ENCODE measurements at places on chromosomes 4 and X.

- no peaks in the 10 kb centered on the region for H3K4me1 ChIP-seq
- no peak overlapping the region for H3K4me3 ChIP-seq
- no peaks in the 10 kb centered on the region for H3K36me3 ChIP-seq
These were observed 655.3 kb upstream of the MAGEB2 start for GRCh38 chrX:29560065-29560464.

GRCh38 chr4:105352826-105353225 lies 121.0 kb downstream of the PPA2 start:
- no peaks in the 10 kb centered on the region for H3K27me3 ChIP-seq
- H3K4me1 ChIP-seq, result no peaks in the 10 kb centered on the region
- no peak overlapping the region for H3K27ac ChIP-seq
- no peaks in the 10 kb centered on the region for H3K36me3 ChIP-seq
- DNase-seq, result no peak

DNA sequence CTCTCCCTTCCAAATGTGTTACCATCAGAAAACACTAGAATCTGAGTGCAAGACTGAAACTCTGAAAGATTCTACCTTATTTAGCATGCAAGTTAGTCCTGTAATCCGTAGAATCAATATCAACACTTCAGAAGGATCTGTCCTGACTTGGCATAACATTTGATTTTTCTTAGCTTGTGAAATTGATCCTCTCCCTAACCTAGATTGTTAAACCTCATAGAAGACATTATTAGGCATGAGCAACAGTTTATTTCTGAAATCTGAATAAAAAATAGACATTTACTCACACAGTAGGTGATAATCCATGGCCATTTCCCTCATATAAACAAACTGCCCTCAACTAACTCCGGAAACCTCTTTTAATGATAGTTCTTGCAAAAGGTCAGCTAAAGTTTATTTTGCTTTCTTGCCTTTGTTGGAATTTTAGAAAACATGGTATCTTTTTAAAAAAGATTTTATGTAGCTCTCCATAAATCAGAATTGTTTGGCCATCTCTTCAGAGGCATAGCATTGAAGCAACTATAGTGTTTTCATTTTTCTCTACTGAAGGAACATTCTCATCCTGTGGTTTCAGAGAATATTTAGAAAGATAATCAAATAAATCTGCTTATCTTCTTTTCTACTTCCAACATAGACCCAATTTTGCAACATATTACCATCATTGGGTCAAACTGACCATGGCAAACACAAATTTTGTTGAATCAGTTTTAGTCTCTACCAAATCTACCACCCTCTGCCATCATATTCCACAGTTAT lies 38.5 kb upstream of the PDLIM5 start:
- H3K4me3 ChIP-seq, result no peak overlapping the region
- no peak overlapping the region for H3K27ac ChIP-seq
- no peaks in the 10 kb centered on the region for H3K4me1 ChIP-seq
- no peaks in the 10 kb centered on the region for H3K36me3 ChIP-seq

- DNase-seq, result no peak
- peaks cover 9% of the 10 kb centered on the region for H3K36me3 ChIP-seq
- no peaks in the 10 kb centered on the region for H3K27me3 ChIP-seq
- H3K27ac ChIP-seq, result no peak overlapping the region
These were observed 40.8 kb downstream of the CENPU start for GRCh38 chr4:184693056-184693455.

DNA sequence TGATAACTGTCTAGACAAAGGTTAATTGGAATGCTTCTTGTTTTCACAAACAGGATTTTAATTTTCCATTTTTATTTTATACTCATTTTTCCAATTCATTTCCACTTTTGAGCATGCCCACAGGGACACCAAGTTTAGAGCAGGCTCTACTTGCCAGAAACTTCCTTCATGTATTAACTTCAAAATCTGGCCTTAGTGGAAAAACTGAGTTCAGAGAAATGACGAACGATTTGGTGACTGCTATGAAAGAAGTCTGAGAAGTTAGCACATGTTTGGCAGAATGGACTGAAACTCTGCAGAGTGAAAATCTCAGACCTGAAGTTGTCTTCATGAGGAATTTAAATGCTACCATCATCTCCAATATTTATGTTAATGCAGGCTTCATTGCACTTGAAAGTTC lies 214.1 kb downstream of the THOC2 start:
- DNase-seq, result no peak
- no peaks in the 10 kb centered on the region for H3K36me3 ChIP-seq
- no peak overlapping the region for H3K27ac ChIP-seq
- no peak overlapping the region for H3K4me3 ChIP-seq

GRCh38 chr4:185211035-185211434 lies 1.6 kb downstream of the SNX25 start:
- peak overlapping the region; percentile 56 for H3K4me3 ChIP-seq
- H3K27me3 ChIP-seq, result no peaks in the 10 kb centered on the region
- H3K27ac ChIP-seq, result no peak overlapping the region
- DNase-seq, result no peak
- H3K4me1 ChIP-seq, result peaks cover 16% of the 10 kb centered on the region
- no peaks in the 10 kb centered on the region for H3K36me3 ChIP-seq

DNA sequence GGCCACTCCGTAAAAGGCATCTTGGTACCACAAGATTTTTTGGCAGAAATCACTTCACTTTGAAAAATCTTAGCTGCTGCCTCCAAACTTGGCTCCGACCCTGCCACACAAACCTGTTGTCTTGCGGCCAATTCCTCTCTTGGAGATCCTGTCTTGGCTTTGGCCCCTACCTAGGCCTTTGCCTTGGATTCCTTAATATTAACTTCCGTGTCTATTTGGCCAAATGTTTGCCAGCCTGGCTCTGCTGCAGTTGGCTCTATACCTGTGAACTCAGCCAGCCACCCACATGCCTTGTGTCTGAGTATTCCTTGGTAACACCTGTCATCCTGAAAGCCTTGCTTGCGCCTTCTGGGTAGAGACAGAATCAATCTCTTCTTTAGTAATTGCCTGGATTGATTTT lies 12.5 kb downstream of the GRXCR1 start:
- H3K4me1 ChIP-seq, result no peaks in the 10 kb centered on the region
- no peaks in the 10 kb centered on the region for H3K27me3 ChIP-seq
- no peak for DNase-seq

GRCh38 chr4:102734591-102735385 lies 26.0 kb downstream of the MANBA start:
- no peaks in the 10 kb centered on the region for H3K4me1 ChIP-seq
- no peak for DNase-seq
- no peak overlapping the region for H3K27ac ChIP-seq
- no peaks in the 10 kb centered on the region for H3K27me3 ChIP-seq

- H3K27ac ChIP-seq, result no peak within 1 kb of the TSS
- DNase-seq, result no peak
- peak within 1 kb of the TSS; percentile 67 for H3K4me3 ChIP-seq
- no peaks in the 10 kb centered on the region for H3K27me3 ChIP-seq
- H3K36me3 ChIP-seq, result no peaks in the 10 kb centered on the region
These were observed at the start of gene ARMCX2 for GRCh38 chrX:101659601-101660063. TSS of gene ARMCX2 (minus strand) at chrX:101659850. CDS start at chrX:101657588, 2,262 bp downstream.

DNA sequence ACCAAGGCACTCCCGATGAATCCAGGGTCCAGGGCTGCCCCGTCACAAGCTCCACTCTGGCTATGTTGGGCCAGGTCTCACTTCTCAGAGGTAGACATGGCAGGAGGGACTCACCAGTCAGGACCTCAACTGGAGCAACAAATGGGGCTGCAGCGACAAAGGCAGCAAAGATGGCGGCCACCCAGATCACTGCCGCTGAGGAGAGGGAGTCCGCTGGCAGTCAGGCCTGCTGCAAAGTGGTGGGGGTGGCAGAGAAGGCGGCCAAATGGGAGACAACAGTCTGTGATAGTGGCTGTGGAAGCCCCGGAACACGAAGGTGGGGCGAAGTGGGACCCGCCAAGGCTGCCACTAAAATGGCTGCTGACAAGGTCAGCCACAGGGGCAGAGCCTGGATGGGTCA lies 143.3 kb upstream of the RADX start:
- no peaks in the 10 kb centered on the region for H3K4me1 ChIP-seq
- no peak for DNase-seq
- H3K4me3 ChIP-seq, result no peak overlapping the region
- H3K27ac ChIP-seq, result no peak overlapping the region
- no peaks in the 10 kb centered on the region for H3K36me3 ChIP-seq
- no peaks in the 10 kb centered on the region for H3K27me3 ChIP-seq

DNA sequence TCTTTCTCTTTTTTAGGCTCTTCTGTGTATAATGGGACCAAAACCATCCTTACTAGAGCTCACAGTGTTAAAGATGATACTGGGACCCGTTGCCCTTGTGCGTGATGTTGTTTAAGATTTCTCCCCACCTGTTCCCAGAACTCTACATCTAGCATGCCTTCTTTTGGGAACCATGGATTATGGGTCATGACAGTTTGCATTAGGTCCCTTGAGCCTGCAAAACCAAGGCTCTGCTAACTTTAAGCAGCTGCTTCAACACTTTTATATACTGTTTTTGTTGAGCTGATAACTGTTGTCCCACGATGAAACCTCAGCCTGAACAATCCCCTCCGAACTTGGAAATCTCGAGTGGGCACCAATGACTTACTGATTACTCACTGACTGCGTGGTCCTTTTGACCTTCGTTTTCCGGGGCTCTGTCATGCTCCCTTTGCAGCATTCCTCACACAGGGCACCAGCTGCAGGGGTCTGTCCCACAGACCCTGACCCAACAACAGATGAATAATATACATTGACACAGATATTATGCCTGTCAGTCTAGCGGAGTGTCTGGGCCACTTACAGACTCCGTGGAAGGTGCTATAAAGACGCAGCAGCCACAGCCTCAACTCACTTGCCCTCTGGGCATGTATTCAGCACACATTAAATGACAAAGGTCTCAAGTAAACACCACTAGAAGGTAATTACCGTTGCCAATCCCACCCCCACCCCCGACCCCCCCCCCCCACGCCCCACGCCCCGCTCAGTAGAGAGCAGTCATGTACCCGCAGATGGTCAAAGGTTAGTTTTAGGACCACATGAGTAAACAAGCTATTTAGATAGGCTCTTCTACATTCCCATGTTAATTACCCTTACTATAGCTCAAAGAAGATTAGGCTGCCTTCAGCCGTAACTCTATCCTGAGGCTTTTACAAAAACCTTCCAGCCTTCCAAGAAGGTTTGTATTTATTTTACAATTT lies 162.0 kb upstream of the WDFY3 start:
- no peaks in the 10 kb centered on the region for H3K36me3 ChIP-seq
- H3K27ac ChIP-seq, result no peak overlapping the region
- H3K27me3 ChIP-seq, result no peaks in the 10 kb centered on the region
- no peak for DNase-seq

DNA sequence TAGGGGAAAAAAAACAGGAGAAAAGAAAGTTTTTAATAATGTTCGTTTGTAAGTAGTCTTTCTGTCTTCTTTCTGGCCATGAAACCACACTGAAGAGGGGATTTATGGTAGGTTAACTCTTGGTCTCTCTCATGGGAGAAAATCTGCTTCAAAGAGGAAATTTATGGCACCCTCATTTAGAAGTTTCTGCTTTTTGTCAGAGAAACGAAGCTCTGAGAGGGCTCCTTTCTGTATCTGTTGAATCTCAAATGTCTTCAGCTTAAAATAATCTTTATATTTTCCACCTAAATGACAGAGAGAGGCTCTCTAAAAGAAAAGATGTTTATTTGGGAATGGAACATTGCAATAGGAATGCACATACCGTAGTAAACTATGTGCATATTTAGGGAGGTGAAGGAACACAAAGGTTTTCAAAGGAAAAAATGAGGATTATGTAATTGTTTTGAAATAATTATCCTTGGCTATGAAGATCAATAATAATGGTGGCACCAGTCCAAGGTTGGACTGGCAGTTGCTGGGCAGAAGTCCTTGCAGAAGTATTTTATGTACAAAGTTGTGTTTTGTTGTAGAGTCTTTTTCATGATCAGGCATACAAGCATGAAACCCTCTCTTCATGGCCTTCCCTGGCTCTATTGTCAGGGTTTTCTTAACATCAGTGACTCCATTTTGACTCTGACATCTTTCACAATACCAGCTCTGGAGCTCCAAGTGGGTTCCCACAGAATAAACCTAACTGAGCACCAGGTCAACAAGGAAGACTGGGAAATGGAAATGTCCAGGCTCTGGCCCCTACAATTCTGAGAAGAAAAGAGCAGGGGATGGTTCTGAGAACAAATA lies 53.0 kb upstream of the HPSE start:
- no peak overlapping the region for H3K4me3 ChIP-seq
- H3K36me3 ChIP-seq, result no peaks in the 10 kb centered on the region
- no peak for DNase-seq
- H3K27ac ChIP-seq, result no peak overlapping the region

DNA sequence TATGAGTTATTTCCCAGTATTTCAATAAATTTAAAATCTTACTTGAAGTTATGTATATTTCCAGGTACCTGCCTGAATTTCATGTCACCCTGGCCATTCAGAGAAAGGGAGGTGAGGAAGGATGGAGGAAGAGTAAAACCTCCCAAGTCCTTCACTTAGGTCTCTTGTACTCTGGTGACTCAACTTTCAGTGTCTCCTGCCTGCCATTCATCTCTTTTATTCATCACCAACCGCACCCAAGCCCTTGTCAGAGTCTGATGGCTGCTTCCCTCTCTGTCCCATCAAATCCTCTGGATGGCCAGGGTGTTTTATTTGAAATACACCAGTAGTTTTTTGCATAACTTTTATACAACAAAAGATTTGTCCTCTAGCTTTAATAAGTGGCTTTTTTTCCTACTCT lies 17.8 kb downstream of the TMPRSS11E start:
- H3K4me1 ChIP-seq, result no peaks in the 10 kb centered on the region
- no peak for DNase-seq
- H3K27ac ChIP-seq, result no peak overlapping the region
- no peaks in the 10 kb centered on the region for H3K36me3 ChIP-seq
- H3K27me3 ChIP-seq, result no peaks in the 10 kb centered on the region

DNA sequence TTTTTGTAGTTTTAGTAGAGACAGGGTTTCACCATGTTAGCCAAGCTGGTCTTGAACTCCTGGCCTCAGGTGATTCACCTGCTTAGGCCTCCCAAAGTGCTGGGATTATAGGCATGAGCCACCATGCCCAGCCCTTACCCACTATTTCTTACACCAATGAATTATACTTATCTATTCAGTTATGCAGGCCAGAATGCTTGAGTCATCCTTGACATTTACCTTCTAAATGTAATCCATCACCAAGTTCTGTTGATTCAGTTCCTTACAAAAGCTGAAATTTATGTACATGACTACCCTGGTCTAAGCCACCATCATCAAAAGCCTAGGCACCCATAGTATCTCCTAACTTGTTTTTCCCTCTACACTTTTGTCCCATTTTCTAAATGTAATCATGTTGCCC lies 585.7 kb downstream of the IL15 start:
- DNase-seq, result no peak
- peaks cover 5% of the 10 kb centered on the region for H3K4me1 ChIP-seq
- no peaks in the 10 kb centered on the region for H3K27me3 ChIP-seq
- no peak overlapping the region for H3K4me3 ChIP-seq

GRCh38 chrX:109728173-109728535 lies 4.9 kb downstream of the ACSL4 start:
- no peak overlapping the region for H3K4me3 ChIP-seq
- H3K36me3 ChIP-seq, result no peaks in the 10 kb centered on the region
- no peak for DNase-seq
- no peaks in the 10 kb centered on the region for H3K4me1 ChIP-seq
- H3K27ac ChIP-seq, result no peak overlapping the region
